Tongue (tissue), 3 donors: ENCODE measurements at places on chromosomes 12 and 14.

- DNase-seq = no peak
Observed at GRCh38 chr12:32087306-32087705, 19.3 kb upstream of the BICD1 start.

DNA sequence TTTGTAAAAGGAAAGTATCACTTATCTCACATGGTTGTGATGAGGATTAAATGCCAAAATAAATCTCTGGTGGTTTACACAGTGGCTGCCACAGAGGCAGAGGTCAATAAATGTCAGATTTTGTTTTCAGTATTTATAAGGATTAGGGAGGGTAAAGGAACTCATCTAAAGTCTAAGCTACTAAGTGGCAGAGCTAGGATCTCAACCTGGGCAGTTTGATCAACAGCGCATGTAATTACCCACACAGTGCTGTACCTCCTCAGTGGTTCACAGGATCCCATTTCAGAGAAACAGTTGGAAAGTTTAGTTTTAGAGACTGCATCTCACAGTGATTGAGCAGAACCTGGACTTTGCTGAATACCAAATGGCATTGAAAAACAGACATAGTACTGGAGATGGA, 44.9 kb upstream of the RIC8B start:
- no peak for DNase-seq

- DNase-seq = no peak
Observed at GRCh38 chr14:65847075-65847847, 434.7 kb downstream of the FUT8 start.

DNA sequence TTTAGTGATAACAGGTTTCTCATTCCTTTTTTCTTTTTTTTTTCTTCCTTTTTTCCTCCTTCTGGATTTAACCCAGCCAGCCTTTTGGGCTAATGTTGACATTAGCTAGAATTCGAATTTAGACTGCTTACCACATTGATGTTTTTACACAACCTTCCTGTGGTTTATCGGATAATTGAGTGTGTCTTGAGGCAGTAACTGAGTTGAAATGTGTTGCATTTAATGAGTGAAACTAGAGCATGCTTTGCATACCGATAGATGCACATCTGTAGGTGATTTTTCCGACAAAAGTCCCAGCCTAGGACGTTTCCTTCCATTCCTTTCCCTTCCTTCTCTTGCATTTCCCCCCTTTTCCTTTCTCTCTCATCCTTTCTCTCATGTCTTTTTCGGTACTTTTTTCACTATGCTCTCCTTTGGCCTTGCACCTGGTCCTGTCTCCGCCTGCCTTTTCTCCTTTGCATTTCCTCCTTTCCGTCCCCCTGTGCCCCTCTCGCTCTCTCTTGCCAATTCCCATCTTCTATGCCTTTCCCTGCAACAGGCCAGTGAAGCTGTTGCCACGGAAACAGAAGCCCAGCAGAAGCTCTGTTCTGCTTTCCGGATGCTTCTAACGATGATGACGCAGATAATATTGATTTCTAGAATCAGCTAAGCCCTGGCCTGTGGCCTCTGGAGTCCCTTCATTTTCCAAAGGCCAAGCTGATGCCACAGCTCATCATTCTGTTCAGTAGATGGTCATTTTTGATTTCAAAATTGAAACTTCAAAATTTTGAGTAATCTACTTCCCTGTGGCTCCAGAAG, 76.1 kb downstream of the SLC25A47 start:
- no peak for DNase-seq

DNA sequence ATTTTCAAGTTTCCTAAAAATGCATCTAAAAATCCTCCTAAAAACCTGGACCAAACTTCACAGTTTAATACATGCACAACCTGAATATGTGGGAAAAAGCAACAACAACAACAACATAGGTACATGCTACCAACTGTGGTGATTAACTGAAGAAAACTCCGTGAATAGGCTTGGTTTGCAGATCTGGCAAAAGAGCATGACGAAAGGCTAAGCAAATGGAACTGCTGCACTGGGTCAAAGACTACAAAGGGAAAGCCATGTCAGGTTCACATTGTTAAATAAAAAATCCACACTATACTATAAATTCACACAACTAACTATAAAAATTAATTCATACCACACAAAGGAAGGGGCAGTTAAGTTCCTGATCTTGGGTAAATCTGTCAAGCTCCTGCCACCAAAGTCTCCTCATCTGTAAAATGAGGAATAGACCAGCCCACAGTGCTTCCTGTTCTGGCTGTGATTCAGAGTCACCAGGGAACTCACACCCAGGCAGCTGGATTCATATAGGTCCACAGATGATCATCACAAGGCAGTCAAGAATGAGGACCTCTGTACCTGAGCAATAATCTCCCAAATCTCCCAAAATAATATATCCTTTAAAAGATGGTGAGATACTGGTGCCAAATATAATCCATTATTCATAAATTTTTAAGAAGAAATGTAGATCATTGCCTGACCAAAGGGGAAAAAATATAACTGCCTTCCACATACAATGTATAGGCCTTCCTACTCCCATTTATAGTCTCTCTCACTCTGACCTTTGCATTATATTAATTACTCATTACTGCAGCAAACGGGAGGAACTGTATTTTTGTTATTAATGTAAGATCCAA, 7.0 kb downstream of the CORO1C start:
- no peak for DNase-seq

DNA sequence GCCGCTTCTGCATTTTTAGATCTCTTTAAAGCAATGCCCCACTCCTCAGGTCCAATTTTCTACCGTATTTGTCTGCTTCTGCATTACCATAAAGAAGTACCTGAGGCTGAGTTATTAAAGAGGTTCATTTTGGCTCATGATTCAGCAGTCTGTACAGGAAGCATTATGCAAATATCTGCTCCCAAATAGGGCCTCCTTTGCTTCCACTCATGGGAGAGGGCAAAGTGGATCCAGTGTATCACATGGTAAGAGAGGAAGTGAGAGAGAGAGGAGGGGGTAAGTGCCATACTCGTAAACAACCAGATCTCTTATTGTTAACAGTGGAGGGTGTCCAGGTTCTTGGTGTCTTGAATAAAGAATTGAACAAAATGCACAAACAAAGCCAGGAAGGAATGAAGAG, 316.1 kb upstream of the SEL1L start:
- no peak for DNase-seq

DNA sequence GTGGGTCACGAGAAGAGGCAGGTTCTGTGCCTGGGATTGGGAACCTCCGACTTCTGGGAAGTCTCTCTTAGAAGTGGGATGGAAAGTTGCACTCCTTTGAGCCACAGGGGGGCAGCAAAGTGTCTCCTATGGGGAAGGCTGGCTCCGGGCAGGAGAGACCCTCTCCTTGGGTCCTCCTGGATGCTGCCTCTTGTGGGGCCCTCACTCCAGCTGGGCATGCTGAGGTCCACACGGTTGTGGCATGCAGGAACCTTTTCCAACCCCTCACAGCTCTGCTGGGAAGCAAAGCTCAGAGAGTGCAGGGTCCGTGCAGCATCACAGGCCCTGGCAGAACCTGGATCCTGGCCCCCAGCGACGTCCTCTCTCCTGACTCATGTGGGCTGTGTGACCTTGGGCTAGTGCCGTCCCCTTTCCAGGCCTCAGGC, 17.4 kb downstream of the SDSL start:
- peak; percentile 70 for DNase-seq

DNA sequence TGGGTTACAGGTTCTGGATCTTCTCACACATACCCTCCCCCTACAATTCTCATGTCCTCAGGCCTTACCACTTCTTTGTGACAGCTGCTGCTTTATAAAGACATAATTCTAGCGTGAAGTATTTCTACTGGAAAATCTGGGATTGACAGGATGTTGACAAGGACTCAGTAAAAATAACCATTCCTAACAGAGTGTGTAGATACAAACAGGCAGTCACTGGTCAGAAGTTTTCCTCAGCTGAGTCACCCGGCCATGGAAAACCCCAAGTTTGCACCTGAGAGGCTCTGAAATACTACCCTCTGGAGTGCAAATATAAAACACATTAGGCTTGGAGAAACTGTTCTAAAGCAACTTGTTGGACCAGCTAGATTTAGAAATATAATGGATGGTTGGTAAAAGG, 54.4 kb downstream of the SPPL3 start:
- peak; percentile 46 for DNase-seq

DNA sequence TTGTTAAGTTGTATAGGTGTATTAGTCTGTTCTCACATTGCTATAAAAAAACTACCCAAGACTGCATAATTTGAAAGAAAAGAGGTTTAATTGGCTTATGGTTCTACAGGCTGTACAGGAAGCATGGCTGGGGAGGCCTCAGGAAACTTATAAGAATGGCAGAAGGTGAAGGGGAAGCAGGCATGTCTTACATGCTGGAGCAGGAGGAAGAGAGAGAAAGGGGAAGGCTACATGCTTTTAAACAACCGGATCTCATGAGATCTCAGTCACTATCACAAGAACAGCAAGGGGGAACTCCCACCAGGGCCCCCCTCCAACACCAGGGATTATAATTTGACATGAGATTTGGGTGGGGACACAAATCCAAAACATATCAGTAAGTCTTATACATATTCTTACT, 60.5 kb upstream of the OR10AD1 start:
- DNase-seq = no peak

- DNase-seq = no peak
Observed at GRCh38 chr12:92973614-92974013, 44.5 kb upstream of the EEA1 start.

GRCh38 chr14:103135333-103136260, 12.3 kb downstream of the TNFAIP2 start:
- DNase-seq = no peak

DNA sequence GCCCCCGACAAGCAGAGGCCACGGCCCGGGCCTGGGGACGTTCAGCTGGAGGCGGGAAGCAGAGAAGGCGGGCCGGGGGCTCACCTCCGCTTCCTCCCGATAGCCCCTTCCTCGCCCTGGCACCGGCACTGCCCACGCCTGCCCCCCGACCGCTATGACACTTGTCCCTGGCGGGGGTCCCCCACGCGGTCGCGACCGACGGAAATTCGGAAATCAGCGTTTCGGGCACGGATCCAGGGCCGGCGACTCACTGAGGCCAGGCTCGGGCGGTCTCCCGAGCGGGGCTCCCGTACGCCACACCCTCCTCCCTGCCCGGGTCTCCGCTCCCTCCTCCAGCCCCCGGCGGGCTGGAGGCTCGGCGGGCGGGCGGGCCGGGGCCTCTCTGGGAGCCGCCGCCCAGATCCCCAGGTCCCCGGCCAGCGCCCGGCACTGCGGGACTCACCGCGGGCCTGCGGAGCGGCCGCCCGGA, 581 bp downstream of the PITPNM2 start:
- DNase-seq = peak; percentile 42

GRCh38 chr14:95434121-95434520, 82.3 kb downstream of the SYNE3 start:
- DNase-seq = no peak

DNA sequence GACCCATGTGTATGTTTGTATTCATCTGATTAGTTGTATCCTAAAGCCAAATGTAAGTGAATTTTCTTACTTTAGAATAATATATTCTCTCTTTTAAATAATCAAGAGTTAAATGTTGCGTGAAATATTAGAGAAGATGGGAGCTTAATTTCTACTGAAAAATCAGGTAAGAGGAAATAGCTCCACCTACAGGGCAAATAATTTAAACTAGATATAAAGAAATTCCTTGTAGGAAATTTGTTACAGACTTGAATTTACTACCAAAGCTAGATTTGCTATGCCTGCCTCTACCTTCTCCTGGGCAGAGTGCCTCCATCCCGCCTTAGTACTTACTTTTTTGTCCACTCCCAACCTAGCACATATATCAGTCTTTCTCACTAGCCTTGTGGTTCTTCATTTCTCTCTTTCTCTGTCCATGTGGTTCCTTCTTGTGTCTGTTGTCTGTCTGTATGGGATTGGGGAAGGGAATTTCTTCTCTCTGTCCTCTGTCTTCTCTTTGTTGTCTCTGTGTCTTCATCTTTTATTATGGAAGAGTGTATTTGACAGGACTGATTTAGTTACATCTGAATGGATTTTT, 44.7 kb downstream of the PALS1 start:
- peak; percentile 75 for DNase-seq

DNA sequence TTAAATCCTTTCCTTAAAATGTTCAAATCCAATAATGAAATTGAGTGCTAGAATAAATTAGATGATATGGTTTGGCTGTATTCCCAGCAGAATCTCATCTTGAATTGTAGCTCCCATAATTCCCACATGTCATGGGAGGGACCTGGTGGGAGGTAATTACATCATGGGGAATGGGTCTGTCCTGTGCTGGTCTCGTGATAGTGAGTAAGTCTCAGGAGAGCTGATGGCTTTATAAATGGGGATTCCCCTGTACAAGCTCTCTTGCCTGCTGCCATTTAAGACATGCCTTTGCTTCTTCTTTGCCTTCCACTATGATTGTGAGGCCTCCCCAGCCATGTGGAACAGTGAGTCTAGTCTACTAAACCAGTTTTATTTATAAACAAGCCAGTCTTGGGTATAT, 508.5 kb downstream of the ETNK1 start:
- DNase-seq = no peak

DNA sequence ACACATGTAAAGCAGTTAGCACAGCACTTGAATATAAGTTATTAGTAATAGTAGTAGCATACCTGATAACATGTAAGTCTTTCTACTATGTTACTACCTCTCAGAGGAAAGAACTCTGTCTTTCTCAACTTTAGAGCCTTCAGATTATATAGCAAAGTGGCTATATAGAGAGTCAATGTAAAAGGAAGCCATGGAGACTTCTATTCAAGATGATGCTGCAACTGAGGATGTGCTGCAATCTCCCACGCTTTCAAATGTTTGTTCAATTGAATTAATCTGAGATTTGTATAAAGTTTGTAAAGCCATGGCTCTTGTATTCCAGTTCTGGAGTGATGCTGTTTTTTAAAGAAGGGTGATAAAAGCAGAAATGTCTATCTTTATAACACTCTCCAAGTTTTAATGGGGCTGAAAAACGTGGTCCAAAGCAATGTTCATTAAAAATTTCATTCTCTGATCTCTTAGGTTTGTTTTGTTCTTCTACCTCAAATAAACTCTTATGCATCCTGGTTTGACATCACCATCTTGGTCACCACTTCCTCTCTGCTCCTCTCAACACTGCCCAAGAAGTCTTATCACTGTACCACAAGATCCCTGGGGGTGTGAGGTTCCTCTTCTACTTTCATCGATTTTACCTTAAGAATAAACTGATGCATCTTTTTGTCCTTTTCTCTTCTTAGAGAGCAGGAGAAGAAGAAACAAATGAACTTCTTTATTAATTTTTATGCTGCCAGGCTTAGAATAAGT, 40.6 kb downstream of the C12orf42 start:
- DNase-seq = no peak

DNA sequence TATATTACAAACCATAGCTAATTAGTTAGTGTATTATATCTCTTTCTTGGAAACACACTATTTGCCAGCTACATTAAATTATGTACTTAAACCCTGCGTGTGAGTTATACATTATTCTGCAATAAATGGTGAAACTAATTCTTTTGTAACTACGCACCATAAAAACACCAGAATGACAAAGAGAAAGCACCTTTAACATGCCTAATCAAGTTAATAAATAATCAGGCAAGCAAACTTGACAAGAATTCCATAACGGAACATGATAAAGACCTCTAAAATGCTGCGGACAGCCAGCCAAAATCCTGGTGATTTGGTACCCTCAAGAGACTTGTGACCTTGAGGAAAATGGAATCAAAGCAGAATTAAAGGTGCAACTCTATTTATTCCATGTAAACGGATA, 375.3 kb upstream of the KITLG start:
- DNase-seq = no peak

GRCh38 chr14:73250317-73250713, 13.0 kb downstream of the PAPLN start:
- DNase-seq = no peak
